ENCODE measurements at places on chromosomes 13 and 19. TPM values are rescaled to one million over a fixed set of nuclear protein-coding genes. Genes with fewer than 3 reads are reported as not detected.

The PRR36 gene
- total RNA-seq, result 1.4 TPM

The MATK gene
- total RNA-seq, result 1.1 TPM

The DNAAF3 gene
- 3.8 TPM for total RNA-seq

The ZNF571 gene
- total RNA-seq, result 11.5 TPM

- DNase-seq, result no peak
These were observed 95.7 kb upstream of the SPRY2 start for GRCh38 chr13:80436571-80437169.

DNA sequence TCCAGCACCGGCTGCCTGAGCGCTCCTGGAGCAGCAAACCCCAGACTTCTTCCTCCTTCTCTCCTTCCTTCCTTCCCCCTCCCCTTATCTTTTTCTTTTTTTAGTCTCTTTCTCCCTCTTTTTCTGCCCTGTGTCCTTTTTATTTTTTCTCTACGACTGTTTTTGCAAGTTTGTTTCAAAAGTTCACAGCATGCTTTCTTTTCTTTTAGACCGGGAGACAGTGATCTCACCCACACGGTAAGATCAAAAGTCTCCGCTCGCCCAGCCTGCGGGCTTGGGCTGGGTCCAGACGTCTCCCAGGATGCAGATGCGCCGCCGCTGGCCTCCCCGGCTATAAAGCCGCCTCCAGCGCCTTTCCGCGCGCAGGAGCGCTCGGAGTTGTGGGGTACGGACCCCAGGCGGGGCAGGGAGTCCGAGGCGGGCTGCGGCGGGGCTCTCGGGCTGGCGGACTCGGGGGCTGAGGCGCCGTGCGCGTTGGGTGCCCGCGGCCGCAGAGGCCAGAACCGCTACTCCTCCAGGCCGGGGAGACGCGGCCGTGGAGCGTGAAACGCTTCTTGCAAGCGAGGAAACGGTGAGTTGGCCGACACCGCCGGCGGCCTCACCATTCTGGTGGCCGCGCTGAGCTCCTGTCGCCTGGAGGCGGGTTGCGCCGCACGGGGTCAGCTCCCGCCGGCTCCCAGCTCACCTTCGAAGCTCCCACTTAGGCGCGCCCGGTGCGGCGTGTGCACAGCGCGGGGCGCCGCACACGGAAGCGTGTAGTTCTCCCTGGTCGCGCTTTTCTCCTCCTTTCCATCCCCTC is 2.0 kb upstream of the TSHZ3 start:
- DNase-seq, result peak; percentile 79

- DNase-seq, result no peak
These were observed at the start of gene NLRP11 for GRCh38 chr19:55831846-55832245. Gene NLRP11, minus strand, starts transcription at chr19:55831999. Its CDS starts 13,825 bp downstream, at chr19:55818174.

DNA sequence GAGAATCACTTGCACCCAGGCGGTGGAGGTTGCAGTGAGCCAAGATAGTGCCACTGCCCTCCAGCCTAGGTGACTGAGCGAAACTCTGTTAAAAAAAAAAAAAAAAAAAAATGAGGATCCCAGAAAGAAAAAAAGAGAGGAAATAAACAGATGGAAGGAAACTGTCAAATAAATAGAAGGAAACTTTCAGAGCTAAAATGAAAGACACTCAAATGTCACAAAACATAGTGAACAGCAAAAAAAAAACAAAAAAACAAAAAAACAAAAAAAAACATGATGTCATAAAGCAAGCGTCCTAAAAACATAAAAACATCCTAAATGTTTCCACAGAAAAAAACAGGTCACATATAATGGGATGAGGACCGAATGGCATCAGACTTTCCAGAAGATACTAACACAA is 15.0 kb downstream of the MLLT1 start:
- no peak for DNase-seq

GRCh38 chr13:46166947-46167610 is 14.9 kb downstream of the LCP1 start:
- DNase-seq, result no peak

DNA sequence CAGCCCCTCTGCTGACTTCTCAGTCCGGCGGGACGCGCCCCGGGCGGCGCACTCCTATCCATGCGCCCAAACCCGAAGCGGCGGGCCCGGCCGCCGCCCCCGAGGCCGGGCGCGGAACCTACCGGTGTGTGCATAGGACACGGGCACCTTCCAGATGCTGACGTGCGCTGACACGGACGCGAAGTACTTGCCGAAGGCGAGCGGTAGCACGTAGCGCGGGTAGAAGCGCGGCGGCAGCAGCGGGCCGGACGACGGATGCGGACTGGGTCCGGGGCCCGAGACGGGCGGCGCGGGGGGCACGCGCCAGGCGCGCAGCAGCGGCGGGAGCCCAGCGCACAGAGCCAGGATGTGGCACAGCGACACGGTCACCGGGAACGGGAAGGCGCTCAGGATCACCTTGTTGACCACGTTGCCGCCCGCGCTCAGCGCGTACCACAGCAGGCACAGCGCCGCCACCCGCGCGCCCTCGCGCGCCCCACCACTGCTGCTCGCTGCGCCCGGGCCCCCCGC is 338 bp downstream of the SLC35E1 start:
- DNase-seq, result peak; percentile 55

DNA sequence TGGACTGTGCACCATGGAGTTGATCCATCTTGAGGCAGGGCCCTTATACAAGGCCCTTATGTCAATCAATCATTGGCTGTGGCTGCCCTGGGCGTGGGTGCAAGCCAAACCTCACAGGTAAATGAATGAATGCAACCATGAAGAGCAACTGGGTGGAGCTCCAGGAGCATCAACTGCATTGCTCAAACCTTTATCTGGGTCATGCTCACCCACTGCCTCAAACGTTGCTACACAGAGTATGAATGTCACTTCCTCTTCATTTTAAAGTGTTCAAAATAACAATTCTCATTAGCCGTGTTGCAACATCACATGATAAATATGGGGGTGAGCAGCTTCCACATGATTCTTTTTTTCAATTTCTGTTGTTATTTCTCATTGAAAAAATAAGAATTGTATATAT is 6.4 kb upstream of the ZNF333 start:
- DNase-seq, result no peak

GRCh38 chr19:17579661-17580244 is 24.3 kb downstream of the COLGALT1 start:
- DNase-seq, result peak; percentile 60

DNA sequence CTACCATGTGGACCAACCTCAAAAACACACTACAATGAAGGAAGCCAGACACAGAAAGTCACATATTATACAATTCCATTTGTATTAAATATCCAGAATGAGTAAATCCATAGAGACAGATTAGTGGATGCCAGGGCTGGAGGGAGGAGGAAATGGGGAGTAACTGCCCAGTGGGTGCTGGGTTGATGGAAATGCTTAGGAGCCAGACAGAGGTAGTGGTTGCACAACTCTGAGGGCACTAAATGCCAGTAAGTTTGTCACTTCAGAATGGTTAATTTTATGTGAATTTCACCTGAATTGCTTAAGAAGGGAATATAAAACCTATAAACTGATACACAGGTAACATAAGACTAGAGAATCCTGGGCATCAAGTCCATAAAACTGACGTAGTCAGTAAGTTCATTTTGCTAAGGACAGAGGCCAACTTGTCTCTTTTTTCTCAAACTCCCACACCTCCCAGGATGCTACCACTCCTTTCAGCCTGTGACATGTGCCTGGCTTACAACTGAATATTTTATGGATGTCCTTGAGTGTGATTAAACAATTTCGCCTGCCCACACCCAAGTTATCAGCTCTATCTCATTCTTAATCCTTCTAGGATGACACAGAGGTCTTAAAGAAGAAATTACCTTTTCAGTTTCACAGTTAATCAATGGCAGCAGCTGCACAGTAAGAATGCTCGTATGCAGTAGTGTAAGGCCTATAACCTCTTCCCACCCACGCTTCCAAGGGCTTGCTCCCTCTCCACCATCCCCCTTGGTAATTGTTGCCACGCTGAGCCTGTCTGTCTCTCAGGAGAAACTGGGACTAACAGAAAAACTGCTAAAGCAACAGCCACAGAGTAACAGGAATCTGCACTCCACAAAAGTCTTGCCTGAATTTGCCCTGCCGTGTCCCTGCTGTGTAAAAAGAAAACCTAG is 5.9 kb upstream of the MLNR start:
- DNase-seq, result no peak

GRCh38 chr13:46341112-46341711 is 45.8 kb downstream of the RUBCNL start:
- DNase-seq, result no peak

- no peak for DNase-seq
These were observed 425.5 kb downstream of the PCDH20 start for GRCh38 chr13:60990032-60990733.
